Activated naive CD8-positive, alpha-beta T cell treated with anti-CD3 and anti-CD28 coated beads, Interleukin-2, amount 10 ng/mL, durations not matched to agents 7 days and 5 days (primary cell): ENCODE measurements at places on chromosomes 5 and 9. TPM values are rescaled to one million over a fixed set of nuclear protein-coding genes. Genes with fewer than 3 reads are reported as not detected.

PDE6A gene
- total RNA-seq = not detected

SSNA1 gene
- 65.2 TPM for total RNA-seq

MUSK gene
- total RNA-seq = not detected

FAM174A gene
- 5.3 TPM for total RNA-seq

ST6GALNAC6 gene
- 105 TPM for total RNA-seq

ENTREP1 gene
- not detected for total RNA-seq
